B cell (primary cell): ENCODE measurements at places on chromosomes 1 and 21. TPM values are rescaled to one million over a fixed set of nuclear protein-coding genes. Genes with fewer than 3 reads are reported as not detected.

RHD gene
- not detected in 2 replicates for total RNA-seq

SLFNL1 gene
- total RNA-seq = 1.2 and 1.4 TPM in 2 replicates

TMEM240 gene
- total RNA-seq = 0.66 and 1.8 TPM in 2 replicates

SYPL2 gene
- not detected in 2 replicates for total RNA-seq

TNFRSF4 gene
- total RNA-seq = 1.8 and 2.3 TPM in 2 replicates

- DNase-seq = no peak
Observed at GRCh38 chr1:41357451-41358101, 3.7 kb upstream of the FOXO6 start.

DNA sequence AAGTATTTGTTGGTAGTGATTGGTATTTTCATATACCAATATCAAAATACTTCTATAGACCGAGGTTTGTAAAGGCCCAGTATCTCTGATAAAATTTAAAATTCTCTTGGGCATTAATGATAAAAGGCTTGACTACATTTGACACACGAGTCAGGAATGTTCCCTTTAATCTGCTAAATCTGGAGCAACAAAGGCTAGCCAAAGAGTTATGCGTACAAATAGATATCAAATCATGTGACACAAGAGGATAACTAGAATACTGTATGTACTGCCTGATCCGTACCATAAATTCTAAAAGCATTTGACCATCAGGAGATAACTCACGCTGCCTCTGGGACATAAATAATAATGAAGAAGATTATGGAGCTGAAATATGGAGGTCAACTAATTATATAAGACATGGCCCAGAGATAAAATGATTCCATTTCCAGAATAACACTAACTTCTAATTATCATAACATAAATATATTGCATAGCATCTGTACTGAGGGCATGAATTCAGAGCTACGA lies 64.2 kb upstream of the SH3GLB1 start:
- no peak for DNase-seq

GRCh38 chr1:33721301-33721815 lies 142.5 kb upstream of the HMGB4 start:
- no peak for DNase-seq

- no peak for DNase-seq
Observed at GRCh38 chr1:1080122-1080757, 6.1 kb upstream of the RNF223 start.

- no peak for DNase-seq
Observed at GRCh38 chr1:77316006-77316405, 34.2 kb downstream of the AK5 start.

DNA sequence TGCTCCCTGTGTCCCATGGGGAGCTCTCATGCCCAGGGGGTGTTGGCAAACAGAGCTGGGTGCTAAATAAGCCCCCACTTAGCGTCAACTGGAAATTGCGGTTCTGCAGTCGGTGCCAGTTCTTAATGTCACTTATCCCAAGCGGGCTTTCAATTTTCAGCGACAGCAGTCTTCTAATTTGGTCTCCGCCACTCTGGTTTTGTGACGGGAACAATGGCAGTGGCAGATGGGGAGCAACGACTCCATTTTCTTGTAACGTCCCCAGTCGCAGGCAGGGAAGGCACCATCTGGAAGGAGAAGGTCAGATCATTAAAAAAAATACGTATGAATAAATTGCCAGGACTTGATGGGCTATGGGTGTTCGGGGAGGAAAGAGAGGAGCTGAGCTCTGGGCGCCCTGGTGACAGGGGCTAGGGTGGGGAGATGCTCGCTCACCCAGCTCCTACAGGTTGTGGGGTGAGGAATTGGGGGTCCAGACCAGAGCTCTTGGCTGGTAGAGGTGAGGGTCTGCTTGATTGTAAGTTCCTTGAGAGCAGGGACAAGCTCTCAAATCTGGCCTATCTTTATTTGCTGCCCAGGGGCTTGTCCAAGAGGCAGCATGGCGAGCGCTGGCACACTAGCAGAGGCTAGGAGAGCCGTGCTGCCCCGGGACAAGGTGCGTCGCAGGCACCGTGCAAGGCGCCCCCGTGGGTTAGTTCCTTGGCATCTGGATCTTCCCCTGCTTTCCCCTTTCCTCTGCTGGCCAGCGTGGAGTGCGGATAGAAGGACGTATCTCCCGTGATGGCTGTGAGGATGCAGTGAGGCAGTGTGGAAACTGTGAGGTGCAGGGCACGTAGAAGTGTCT lies 105.8 kb downstream of the ARHGEF10L start:
- no peak for DNase-seq

DNA sequence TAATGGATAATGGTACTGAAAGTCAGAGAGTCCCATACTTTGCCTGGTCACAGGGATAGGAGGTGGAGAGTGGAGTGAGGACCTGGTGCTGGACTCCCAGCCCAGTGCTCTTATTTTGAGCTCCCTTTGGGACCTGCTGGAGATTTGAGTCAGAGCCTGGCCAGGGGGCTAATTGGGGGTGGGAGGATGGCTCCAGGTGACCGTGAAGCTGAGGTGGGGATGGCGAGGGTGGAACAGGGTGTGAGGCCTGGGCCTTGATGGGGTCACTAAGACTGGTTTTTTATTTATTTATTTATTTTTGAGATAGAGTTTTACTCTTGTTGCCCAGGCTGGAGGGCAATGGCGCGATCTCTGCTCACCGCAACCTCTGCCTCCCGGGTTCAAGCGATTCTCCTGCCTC lies 17.8 kb downstream of the AMPD2 start:
- peak; percentile 1 for DNase-seq

DNA sequence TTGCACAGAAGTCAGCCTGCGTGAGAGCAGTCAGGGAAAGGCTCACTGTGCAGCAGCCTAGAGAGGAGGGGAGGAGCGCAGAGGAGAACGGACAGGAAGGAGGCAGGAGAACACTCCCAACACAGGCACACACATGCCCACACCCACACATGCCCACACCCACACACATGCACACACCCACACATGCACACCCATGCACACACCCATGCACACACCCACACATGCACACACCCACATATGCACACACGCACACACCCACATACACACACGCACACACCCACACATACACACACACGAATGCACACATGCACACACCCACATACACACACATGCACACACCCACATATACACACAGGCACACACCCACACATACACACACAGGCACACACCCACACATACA lies 7.1 kb downstream of the SUMO3 start:
- DNase-seq = no peak

GRCh38 chr1:33338048-33338439 lies 17.1 kb upstream of the A3GALT2 start:
- no peak for DNase-seq

DNA sequence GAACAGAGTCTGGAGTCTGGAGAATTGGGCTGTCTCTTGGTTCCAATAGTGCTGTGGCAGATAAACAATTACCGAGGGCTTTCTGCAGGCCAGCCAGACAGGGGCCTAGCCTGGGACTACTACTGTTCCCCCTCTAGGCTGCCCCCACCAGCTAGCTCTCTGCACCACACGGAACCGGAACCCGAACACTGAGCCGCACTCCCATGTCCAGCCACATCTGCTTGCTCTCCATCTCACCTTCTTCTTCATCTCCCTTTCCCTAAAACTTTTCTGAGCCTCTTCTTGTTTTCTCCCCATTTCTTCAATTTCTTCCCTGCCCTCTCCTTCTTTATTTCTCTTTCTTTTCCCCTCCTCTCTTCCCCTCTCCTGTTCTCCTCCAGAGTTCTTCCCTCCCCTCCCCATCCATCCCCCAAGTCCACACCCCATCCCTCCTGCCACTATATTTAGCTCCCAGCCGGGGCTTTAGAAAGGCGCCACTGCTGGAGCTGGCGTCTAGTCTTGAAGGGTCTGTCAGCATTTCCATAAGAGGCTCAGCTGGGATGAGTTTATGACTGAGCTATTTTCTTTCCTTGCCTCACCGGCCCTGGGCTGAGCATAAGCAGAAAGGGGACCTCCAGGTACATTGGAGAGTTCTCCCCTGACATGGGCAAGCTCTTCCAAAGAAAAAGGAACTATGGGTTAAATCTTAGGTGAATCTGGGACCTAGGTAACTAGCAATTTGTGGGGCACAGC lies 25.7 kb upstream of the ATP2B4 start:
- DNase-seq = no peak

DNA sequence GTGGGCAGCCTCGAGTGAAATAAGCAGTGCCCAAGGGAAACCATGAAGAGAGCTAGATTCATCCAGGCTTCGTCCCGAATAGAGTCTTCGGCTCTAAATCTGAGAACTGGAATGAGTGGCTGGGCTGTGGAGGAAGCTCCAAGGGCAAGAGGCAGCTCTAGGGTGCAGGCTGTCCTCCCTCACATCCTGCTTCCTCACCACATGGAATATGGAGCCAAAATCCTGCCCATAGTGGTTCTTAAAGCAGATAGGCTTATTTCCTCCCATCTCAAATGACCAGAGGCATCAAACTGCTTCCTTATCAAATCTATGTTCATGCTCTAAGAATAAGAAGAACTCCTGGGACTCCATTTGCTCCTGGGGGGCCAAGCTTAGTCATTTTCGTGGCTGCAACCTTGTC lies 2.5 kb downstream of the IL24 start:
- no peak for DNase-seq
